AG08396 (cell line): ENCODE measurements at places on chromosomes 3 and 15.

GRCh38 chr3:36455406-36455805 lies 75.1 kb downstream of the STAC start:
- peak; percentile 32 for DNase-seq

GRCh38 chr15:94400526-94401298 lies 169.4 kb downstream of the MCTP2 start:
- no peak for DNase-seq

- peak; percentile 83 for DNase-seq
Observed at GRCh38 chr15:92714477-92715401, 59.2 kb upstream of the FAM174B start.

DNA sequence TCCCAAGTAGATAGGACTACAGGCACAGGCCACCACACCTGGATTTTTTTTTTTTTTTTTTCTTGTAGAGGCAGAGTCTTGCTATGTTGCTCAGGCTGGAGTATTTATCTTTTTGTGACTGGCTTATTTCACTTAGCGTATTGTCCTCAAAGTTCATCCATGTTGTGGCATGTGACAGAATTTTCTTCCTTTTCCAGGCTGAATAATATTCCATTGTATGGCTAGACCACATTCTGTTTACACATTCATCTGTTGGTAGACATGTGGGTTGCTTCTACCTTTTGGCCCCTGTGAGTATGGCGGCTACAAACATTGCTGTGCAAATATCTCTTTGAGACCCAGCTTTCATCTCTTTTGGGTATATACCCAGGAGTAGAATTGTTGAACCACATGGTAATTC lies 160.2 kb upstream of the SMAD3 start:
- DNase-seq: no peak

DNA sequence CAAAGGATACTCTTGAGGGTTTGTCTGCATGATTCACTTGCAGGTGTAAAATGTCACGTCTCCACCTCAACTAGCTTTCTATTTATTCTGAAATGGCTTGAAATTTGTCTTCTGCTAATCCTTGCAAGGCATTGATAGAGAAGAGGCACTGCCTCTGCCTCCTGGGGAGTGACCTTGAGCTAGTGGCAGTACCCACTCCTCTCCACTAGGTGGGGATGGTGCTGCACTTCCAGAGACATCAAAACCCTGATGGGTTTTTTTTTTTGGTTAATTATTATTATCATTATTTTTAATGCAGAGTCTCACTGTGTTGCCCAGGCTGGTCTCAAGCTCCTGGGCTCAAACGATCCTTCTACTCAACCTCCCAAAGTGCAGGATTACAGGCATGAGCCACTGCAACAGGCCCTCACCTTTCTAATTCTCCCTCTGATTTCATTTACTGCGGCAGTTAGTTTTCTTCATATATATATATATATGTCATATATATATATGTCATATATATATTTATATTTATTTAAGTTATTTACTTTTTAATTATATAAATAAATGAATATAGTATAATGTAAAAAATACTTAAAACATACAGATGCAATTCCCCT lies 117.6 kb upstream of the EIF1B start:
- peak; percentile 66 for DNase-seq

- peak; percentile 74 for DNase-seq
Observed at GRCh38 chr15:101615986-101616848, 36.0 kb downstream of the TM2D3 start.

- no peak for DNase-seq
Observed at GRCh38 chr3:141556034-141556433, 69.2 kb downstream of the RASA2 start.

DNA sequence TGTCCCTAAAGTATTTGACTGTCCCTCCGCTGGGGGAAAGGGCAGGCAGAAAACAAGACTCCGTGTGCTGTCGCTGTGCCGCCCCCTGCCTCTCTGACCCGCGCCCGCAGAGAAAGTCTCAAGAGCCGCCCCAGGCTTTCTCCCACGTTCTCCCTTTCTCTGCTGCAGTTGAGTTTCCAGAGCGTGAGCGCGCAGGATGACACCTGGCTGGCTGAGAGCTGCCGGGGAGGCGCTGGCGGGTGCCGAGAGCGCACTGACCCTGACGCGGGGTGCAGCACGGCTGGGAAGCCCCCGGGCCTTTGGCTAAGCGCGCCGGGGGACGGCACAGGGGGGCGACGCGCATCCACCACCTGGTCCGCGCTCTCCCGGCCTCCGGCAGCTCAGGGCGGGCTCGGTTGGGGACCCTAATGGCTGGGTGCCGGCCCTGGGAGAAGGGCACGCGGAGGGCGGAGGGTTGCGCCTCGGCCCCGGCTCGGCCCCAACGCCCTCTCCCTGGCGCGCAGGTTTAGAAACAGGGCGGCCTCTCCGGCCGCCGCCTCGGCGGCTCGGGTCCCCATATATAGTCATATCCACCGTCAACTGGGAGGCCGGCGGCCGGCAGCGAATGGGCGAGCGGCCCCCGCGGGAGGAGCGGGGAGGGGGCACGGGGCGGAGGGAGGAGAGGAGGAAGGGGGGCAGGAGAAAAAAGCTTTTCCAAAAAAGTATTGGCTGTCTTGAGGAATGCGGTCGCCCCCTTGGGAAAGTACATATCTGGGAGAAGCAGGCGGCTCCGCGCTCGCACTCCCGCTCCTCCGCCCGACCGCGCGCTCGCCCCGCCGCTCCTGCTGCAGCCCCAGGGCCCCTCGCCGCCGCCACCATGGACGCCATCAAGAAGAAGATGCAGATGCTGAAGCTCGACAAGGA lies at the start of gene TPM1:
TSS of gene TPM1 (plus strand) at position 774 of the 903 bp plus-strand sequence. CDS start at position 857, 83 bp downstream.
- peak; percentile 94 for DNase-seq

DNA sequence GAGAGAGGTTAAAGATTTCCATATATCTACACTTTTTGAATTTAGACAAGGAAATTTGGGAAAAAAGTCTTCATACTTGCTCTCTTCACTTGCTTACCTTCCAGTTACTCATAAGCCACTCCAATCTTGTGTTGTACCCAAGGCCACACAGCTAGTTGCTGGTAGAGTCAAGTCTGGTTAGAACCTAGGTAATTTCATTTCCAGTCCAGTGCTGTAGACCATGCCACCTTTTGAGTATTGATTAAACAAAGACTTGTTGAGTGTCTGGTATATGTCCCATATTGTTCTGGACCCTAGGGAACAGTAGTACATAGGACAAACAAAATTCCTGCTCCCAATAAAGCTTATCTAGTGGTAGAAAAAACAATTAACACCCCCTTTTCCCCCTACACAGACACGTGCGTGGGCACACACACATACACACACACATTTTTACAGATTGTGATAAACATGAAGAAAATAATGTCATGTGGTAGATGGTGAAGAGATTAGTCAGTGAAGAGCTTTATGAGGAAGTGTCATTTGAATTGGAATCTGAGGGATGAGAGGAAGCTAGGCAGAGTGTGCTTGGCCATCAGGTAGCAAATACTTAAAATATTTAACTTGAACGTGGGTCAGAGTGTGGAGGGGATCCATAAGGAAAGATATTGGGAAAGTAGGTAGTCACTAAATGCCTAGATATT lies 2.1 kb downstream of the CMC1 start:
- no peak for DNase-seq

- no peak for DNase-seq
Observed at GRCh38 chr15:77838595-77838994, 205.9 kb upstream of the LINGO1 start.

GRCh38 chr3:14518893-14519292 lies 21.2 kb downstream of the GRIP2 start:
- no peak for DNase-seq

- no peak for DNase-seq
Observed at GRCh38 chr15:68441045-68441743, 9.2 kb upstream of the ITGA11 start.

DNA sequence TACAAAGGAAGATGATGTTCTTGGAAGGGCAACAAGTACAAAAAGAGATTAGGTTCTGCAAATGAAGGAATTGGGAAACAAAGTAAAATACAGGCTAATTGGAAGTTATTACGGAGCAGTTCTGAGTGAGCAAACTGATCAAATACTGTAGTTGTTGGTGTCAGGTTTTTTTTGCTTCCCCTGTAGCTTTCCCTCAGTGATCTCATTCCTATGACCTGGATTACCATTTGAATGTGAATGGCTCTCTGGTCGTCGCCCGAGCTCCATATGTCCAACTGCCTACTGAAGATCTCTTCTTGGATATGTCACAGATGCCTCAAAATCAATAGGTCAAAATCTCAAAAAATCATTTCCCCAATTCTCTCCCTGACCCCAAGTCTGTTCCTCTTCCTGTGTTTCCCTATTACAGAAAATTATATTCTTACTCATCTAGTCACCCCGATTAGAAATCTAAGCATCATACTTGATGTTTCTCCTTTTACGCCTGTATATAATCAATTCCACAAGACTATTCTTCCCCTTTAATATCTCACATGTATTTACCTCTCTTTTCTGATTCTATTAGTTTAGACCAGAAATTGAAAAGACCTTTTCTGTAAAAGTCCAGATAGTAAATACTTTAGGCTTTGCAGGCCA lies 29.0 kb downstream of the GOLM2 start:
- no peak for DNase-seq

- no peak for DNase-seq
Observed at GRCh38 chr15:33161209-33161608, 33.3 kb downstream of the FMN1 start.

DNA sequence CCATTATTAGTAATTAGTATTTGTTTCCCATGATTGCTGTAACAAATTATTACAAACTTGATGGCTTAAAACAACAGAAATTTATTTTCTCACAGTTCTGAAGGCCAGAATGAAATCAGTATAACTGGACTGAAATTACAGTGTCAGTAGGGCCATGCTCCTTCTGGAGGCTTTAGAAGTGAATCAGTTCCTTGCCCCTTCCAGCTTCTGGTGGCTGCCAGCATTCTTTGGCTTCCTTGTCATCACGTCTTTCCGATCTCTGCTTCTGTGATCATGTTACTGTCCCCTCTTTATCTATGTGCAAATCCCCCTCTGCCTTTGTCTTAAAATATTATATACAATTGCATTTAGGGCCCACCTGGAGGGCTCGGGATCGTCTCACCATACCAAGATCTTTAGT lies 92.0 kb downstream of the FOXB1 start:
- no peak for DNase-seq

DNA sequence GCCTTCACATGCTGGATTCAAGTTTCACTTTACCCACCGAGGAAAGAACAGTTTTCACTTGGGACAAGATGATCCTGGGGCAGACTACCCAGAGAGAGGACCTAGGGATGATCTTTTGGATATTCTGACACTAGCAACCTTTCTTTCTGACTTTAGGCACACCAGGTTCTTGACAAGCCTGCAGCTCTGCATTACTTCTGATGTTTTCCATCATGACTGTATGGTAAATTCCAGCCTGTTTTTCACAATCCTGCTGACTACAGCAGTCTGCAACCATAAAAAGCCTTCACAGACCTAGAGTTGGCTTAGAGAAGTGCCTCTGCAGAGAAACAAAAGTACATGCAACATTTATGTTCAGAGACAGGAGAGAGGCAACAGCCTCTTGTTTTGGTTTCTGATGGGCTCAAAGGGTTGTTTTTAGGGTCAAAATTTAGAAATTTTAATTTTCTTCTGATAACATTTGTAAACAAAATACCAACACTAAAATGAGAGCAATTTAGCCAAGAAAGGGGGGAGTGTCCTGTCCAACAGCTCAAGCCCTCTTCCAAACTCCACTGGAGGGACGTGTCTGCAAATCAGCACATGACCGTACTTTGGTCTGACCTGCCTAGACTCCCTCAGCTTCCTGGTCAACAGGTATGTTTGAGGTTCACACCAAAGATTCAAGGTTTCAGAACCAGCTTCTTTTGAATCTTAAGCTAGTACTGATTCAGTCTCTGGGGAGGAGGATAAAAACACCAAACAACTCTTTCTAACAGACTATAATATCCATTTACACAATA lies 799 bp downstream of the ABI3BP start:
- DNase-seq: peak; percentile 17
